SIG-M5 (cell line): ENCODE measurements at places on chromosomes 2 and 18.

DNA sequence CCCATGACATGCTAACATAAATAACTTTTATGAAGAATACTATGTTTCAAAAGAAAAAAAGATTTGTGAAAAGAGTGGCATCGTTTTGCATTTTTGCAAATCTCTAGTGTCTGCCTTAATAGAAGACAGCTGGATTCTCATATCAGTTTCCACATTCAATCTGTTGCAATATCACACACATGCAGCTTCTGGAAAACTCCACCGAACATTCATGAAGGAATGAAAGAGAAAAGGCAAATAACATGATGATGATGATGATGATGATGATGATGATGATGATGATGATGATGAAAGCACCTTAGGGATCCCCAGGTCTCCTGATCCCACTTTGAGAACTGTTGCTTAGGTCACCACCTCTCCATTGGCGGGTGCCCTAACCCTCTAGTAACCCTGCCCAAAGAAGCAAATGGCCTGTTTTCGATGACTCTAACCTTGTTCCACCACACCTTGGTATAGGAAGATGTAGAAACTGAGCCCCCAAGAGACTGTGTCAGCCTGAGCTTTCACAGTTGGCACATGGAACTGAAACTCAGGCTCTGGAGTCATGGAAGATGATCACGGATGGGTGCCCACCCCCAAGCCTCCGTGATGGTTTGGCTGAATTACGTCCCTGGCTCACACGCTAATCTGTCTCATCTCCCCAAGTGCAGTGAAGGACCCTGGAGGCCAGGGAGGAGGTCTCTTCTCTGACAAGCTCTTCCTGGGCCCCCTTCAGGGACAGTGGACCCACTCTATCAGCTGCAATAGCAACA is 80.1 kb upstream of the SMAD7 start:
- no peak for DNase-seq

GRCh38 chr2:168207851-168208250 is 39.5 kb downstream of the STK39 start:
- no peak for DNase-seq

DNA sequence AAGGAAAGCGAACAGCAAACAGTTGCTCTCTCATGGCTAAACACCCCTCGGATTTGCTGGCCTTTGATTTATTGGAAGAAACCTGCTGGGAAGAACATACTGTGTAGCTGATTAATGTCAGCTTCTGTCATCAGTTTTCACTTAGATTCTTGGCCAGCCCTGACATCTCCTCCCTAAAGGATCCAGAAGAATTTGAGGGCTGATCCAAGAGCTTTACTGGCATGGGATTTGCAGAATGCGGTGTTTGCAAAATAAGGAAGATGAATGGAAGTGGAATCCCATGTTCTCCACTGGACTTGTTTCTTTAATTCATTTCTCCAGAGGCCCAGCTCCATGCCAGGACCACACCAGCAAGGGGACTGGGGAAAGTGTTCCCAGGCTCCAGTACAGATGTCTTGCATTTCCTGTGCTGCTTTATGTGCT is 80.5 kb downstream of the RDH14 start:
- no peak for DNase-seq

- DNase-seq = peak; percentile 15
Observed at GRCh38 chr2:144560251-144560650, 40.3 kb upstream of the ZEB2 start.

GRCh38 chr2:166627893-166628292 is 133.8 kb upstream of the SCN7A start:
- DNase-seq = no peak

- DNase-seq = no peak
Observed at GRCh38 chr2:187920511-187920910, 366.3 kb upstream of the TFPI start.

- no peak for DNase-seq
Observed at GRCh38 chr2:14975381-14975780, 342.9 kb downstream of the LRATD1 start.

- DNase-seq = no peak
Observed at GRCh38 chr18:76376668-76377358, 118.2 kb downstream of the ZNF516 start.

GRCh38 chr2:221473451-221473850 is 98.7 kb downstream of the EPHA4 start:
- DNase-seq = no peak

GRCh38 chr18:62982600-62983251 is 267.4 kb downstream of the PHLPP1 start:
- no peak for DNase-seq

- no peak for DNase-seq
Observed at GRCh38 chr2:173584676-173585458, 230.2 kb downstream of the CDCA7 start.

- DNase-seq = no peak
Observed at GRCh38 chr2:231197706-231198290, 633 bp upstream of the ARMC9 start.

GRCh38 chr2:64839844-64840243 is 149.4 kb upstream of the SLC1A4 start:
- no peak for DNase-seq

DNA sequence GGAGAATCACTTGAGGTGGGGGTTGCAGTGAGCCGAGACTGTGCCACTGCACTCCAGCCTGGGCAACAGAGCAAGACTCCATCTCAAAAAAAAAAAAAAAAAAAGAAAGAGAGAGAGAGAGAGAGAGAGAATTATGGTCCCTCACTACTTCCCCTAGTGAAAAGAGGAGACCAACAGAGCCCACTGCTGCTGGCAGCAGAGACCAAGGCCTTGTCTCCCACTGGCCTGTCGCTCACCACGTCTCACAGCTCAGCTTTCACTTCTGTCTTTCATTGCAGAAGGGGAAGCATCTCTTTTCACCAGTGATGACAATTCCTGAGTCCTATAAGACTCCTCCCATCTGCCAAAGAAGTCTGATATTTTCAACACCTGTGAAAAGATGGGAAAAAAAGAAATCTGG is 81.3 kb downstream of the CLHC1 start:
- peak; percentile 54 for DNase-seq

DNA sequence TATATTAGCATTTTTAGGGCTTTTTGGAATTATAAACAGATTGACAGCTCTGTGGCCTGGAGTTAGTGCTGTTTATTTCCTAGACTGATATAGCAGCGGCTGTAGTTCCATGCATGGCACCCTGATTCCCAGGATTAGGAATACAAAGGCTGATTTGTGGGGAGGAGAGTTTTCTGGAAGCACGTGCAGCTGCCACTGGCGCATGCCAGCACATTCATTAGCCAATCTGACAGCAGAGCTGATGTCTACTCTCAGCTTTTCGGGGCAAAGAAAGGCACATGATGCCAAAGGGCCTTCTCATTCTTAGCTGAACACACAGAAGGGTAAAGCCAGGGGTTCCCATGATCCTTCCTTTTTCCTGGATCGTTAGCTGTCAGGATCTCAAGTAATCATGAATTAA is 45.7 kb upstream of the RAPH1 start:
- DNase-seq = no peak

- DNase-seq = no peak
Observed at GRCh38 chr2:105744091-105744908, 412 bp upstream of the NCK2 start.

GRCh38 chr2:46229134-46230063 is 67.8 kb upstream of the EPAS1 start:
- no peak for DNase-seq

DNA sequence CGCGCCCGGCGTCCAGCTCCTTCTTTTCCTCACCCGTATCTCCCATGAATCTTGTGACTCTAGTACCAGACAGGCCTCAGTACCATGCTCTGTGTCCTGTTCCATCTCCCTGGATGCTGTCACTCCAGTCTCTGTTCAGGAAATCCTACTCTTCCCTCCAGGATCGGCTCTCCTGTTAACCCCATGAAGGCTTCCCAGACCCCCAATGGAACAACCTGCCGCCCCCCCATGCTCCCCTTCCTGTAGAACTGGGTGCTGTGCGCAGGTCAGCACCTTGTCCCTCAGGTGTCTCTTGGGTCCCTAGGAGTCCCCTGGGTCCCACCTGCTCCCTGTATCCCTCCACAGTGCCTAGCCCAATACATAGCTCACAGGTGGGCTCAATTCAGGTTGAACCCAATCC is 41.3 kb downstream of the MYCN start:
- DNase-seq = no peak

DNA sequence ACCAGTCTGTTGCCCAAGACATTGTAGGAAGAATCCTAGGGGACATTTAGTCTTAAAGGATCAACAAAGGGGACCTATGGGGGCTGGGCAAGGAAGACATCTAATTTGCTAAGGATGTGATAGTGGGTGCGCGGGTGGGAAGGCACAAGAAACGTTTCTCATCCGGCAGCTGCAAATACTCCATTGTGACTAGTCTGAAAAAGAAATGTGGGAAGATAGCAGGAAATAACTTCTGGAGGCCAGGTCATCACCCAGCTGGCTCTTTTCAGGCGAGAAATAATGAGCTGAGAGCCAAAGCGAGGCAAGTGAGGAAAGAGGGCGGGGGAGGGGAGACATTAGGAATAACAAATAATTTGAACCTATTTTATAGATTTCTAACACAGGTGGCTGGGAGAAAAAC is 70.3 kb upstream of the NCK2 start:
- no peak for DNase-seq

- DNase-seq = no peak
Observed at GRCh38 chr2:203584784-203585183, 49.7 kb upstream of the RAPH1 start.

GRCh38 chr2:120005834-120006521 is 6.9 kb upstream of the EPB41L5 start:
- peak; percentile 21 for DNase-seq

DNA sequence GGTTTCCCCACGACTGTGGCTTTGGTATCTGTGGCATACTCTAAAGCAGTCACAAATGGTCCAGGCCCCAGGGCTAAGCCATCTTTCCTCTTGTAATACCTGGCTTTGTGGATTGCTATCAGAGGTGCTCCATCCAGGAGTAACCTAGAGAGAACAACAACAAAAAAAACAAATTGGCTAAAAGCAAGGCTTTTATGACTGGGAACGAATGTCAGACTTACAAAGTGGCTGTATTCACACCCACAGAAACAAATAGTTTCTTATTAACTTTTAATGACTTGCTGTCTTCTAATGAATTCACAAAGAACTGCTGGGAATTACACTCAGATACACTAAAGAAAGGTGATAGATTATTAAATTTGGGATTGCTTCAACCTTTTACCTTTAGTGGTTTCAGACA is 35.1 kb downstream of the HDHD2 start:
- DNase-seq = no peak

GRCh38 chr18:79468119-79468789 is 72.5 kb downstream of the NFATC1 start:
- DNase-seq = no peak

DNA sequence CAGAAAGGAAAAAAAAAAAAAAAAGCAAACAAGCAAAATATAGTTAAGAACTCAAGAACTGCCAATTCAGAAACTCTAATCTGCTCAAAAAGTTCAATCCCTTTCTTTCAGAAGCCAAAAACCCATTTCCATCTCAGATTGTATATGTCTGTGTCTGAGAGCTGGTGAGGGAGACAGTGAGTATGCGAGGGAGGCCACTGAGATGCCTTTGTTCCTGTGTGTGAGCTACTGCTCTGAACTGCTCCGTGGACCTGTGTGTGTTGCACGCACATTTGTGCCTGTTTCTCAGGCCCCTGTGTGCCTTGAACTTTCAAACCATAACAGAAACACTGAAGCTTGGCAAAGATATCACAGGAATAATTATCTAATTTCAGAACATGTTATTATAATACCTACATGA is 2.5 kb upstream of the PKDCC start:
- DNase-seq = no peak

- no peak for DNase-seq
Observed at GRCh38 chr2:174004905-174005605, 39.9 kb upstream of the SP3 start.

DNA sequence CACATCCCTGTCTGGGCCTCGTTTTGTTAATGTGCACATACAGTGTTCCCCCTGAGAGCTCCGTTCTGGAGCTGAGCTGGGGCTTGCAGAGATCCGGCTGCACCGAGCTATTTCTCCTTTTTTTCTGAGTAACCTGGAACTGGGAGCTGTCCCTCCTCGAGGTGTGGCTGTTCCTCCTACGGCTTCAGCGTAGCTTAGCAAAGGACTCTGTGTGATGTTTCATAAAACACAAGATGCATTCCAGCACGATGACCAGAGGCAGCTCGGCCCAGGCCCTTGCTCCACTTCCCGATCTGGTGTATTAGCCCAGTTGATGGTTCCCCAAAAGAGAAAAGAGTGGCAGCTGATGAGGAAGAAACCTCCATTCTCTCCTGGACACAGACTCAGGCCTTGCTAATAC is 103.0 kb downstream of the FAM210A start:
- DNase-seq = no peak

DNA sequence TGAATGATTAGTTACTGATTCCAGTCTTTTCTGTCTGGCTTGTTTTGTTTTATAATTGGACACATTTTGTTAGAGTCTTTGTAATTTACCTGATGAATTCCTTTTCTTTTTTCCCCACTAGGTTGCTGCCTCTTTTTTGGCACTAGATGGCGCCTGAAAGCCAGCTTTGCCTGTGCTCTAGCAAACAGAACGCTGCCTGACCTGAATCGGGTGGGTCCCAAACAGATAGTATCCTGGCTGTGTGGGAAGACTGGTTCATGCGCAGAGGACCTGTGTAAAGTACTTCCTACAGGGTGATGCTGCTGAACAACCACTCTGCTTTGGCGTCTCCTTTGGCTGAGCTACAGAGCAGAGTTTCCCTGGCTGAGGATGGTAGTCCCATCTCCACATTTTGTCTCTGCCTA is 288.2 kb downstream of the IKZF2 start:
- DNase-seq = no peak

- no peak for DNase-seq
Observed at GRCh38 chr2:201882353-201883090, 76.2 kb downstream of the CDK15 start.

GRCh38 chr2:226794196-226794661 is 5.4 kb downstream of the IRS1 start:
- DNase-seq = no peak

GRCh38 chr18:9240270-9240669 is 94.3 kb upstream of the TWSG1 start:
- no peak for DNase-seq

DNA sequence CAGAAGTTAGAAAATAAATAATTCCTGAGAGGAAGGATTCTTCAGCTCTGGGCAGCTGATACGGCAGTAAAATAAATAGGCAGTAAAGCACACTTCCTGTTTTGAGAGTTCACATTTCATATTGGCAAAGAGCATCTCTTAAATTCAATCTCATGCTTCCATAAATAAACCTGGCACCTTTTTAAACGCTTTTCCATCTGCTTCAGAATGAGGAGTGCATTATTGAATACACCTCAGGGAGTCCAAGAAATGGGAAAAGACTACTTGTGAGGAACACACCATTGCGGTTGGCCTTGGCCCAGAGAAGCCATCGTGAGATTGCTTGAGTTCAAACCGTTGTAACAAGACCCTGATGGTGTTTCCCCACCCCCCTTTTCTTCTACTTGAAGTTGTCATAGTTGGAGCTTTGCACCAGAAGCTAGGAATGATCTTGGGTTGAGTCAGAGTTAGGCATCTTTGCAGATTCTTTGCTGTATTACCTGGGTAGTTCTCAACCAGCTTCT is 123.9 kb downstream of the RDH14 start:
- no peak for DNase-seq

DNA sequence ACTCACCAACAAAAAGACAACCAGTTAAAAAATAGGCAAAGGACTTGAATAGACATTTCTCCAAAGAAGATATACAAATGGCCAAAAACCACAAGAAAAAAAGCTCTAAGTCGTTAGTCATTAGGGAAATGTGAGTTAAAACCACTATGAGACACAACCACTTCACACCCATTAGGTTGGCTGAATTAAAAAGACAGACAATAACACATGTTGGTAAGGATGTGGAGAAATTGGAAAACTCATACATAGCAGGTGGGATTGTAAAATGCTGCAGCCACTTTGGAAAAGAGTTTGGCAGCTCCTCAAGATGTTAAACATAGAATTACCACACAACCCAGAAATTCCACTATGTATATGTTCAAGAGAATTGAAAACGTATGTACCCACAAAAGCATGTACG is 117.6 kb upstream of the SPATS2L start:
- DNase-seq = no peak
